Activated CD8-positive, alpha-beta memory T cell treated with anti-CD3 and anti-CD28 coated beads for 24 hours (primary cell): ENCODE measurements at places on chromosomes 16 and 17.

- peak; percentile 74 for DNase-seq
These were observed 58.0 kb downstream of the PITPNC1 start for GRCh38 chr17:67435122-67435521.

DNA sequence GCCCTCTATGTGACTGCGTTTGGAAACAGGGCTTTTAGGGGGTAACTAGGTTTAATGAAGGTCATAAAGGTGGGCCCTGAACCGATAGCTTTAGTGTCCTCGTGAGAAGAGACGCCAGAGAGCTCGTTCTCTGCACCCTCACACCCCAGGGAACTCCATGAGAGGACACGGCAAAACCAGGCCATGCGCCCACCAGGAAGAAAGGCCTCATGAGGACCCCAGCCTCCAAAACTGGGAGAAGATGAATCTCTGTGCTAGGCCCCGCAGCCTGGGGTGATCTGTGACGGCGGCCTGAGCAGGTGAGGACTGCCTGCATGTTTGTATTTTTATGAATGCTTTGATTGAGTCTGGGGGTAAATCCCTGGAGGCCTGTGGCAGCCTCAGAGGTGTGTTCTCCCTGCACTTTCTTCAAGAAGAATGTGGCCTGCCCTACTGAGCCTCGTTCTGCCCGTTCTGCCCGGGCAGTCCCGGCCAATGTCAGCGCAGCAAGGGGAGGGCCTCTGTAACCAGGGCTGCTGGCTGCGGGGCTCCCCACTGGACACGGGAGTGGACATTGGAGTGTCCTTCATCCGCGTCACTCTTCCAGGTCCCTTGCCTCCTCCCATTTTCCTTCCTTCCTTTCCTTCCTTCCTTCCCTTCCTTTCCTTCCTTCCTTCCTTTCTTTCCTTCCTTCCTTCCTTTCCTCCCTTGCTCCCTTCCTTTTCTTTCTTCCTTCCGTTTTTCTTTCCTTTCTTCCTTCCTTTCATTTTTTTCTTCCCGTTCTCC lies 6.8 kb upstream of the RNF213 start:
- DNase-seq = no peak

DNA sequence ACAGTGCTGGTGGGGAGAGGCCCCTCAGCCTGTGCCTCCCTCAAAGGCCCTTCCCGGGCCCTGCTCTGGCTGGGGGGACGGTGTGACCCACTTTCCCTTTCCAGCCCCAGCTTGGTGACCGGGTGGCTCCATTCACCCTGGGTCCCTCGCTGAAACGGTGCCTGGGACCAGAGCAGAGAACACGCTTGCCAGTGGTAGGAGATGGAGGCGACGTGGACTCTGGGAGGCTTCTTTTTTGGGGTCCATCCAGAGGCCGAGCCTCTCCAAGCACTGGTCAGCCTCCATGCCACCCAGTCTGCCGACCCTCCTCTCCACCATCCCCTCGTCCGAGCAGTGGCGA lies 7.7 kb downstream of the CENPX start:
- no peak for DNase-seq

GRCh38 chr16:71572497-71573116 lies 4.3 kb downstream of the TAT start:
- DNase-seq = no peak

DNA sequence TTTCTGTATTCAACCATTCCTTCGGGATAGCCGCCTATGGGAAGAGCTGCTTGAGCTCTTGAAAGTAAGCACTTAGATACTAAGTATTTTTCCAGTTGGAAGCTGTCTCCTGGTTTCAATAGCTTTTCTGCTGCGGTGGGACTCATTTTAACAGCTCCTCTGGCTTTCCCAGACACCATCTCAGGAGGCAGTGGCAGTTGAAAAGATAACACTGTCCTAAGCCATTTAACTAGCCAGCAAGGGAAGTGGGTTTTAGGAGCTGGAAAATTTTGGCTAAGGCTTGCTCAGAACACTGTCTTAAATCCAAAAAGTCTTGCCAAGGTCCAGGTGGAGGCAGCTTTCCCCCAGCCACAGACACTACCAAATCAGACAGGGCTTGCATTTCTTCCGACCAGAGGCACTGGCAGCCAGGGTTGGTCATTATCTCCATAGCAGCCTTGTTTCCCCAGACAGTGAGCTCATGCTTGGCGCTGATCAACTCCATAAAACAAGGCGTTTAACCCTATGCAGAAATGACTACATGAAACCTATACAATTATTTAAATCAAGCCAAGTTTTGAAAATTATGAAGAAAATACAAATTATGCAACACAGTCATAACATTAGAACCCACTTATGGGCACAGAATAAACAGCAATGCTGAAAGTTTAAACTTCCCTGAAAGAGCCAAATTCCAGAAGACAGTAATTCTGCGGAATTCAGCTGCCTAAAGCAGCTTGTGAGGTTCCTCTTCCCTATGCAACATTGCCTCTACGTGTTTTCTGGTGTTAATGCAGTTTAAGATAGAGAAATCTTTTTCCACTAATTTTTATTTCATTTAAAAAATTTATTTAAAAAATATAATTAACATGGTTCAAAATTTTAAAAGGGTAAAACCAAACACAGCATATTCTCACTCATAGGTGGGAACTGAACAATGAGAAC lies 25.0 kb downstream of the GABARAPL2 start:
- DNase-seq = no peak

DNA sequence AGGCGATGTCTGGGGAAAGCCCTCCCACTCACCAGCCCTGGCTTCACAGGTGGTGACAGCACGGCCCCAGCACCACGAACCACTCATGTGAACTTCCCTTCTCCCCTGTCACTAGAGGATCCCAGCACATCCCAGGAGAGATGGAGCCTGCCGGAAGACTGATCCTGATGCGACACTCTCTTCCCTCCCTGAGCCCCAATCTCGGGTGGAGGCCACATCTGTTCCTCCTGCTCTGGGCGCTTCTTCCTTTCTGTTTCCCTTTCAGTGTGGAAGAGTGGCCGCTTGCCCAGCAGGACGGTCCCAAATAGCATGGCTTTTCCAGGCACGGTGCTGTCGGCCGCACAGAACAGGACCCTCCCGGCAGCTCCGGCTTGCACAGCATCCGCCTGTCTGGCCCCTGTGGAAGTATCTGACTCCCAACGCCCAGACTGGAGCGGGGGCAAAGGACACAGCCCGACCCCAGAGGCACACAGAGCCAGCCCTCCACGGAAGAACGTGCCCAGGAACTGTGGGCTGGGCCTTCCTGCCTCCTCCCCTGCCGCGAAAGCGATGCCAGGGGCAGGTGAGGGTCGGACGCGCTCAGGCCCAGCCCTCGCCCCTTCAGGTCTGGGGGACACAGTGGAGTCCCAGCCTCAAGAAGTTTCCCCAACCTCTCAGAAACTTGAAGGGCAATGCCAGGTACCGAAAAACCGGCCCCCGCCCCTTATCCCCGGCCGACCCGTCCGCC lies 37.6 kb downstream of the CBFA2T3 start:
- no peak for DNase-seq

- peak; percentile 71 for DNase-seq
These were observed at the start of gene ST6GALNAC2 for GRCh38 chr17:76585649-76586593. Gene ST6GALNAC2, minus strand, starts transcription at chr17:76585860. Its CDS starts 52 bp downstream, at chr17:76585808.

DNA sequence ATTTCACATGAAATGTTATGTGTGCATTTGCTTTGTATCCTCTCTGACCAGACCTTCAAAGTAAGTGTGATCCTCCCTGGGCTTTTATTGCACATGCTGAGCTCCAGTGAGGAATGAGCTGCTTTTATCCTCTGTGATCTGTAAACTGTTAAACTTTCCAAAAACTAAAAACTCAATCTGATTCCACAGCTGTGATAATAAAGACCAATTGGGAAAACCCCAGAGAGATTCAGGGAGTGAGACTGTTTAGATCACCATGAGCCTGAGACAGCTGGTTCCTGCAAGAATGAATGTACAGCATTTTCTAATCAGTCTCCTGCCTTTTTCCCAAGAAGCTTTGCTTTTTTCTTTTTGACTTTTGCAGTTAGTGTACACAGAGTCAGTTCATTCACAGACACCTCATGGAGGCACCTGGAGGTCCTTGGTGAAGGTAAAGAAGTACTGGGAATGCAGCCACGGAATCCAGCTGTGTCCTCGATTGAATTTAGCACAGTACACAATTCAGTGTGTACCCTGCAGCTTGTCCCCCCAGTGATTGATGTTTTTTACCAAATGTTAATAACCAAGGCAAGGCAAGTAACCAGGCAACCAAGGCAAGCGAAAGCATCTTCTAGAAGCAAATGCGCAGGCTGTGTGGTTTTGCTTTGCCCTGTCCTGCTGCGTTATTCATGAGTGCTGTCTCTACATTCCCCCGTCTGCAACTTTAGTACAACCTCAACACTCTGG lies 182.6 kb downstream of the LGALS9B start:
- no peak for DNase-seq

DNA sequence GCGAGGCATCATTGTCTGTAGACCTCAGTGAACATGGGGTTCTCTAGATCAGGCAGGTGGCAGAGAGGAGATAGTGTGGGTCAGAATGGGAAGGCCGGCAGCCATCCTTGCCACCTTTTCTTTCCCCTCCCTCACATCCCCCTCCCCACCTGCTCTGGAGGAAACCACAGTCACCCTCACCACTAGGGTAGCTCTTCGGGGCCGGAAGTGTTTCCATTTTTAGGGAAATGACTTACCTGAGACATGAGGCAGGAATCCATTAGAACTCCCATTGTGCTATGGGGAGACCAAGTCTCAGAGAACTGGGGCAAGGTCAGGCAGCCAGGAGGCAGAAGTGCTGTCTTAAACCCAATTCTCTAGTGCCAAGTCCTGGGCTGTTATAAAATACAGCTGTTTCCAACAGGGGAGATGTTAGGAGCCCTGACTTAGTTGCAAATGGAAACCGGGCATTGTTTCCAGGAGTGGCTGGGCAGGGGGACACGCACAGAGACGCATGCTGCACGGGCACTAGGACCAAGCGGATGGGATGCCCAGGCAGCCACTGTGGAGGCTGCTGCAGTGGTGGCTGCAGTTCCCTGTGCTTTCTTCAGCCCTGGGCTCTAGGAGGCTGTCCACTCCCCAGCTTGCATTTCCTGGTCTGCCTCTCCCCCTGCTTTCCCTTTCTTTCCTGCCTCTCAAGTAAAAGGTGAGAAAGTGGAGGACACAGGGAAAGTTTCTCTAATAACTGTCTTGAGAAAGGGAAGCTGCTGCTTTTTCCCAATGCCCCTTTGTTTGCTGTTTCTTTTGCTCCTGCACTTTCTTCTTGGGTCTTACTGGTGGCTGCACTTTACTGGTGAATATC lies 2.8 kb downstream of the HAS3 start:
- no peak for DNase-seq

DNA sequence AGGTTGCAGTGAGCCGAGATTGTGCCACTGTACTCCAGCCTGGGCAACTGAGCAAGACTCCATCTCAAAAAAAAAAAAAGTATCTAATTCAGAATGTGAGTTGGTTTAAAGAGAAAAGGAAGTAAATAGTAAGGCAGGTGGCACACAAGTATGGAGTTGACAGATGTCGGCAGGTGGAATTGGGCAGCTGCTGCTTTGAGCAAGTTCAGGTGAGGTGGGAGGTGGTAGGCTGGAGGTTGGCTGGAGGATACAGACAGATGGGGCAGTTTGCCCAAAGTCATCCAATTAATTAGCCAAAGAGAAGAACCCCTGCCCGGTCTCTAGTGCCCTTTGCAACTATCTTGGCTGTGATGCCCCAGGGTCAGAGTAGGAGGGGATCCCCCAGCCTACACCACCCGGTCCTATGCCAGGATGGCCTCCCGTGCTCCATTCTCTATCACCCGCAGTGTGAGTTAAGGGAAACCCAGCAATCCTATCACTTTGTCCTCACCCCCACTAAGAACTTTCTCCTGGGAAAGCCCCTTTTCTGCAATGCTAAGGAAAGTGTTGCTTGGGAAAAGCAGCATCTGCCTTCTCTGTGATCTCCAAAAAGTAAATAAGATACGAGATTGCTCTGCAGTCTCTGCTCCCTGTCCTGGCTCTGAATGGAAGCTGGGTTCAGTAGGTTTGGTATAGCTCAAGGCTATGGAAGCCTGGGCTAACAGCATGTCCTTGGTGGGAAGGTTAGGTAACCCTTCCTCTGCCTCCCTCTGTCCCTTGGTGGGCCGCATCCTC lies 32.2 kb downstream of the SLC12A3 start:
- DNase-seq = no peak

DNA sequence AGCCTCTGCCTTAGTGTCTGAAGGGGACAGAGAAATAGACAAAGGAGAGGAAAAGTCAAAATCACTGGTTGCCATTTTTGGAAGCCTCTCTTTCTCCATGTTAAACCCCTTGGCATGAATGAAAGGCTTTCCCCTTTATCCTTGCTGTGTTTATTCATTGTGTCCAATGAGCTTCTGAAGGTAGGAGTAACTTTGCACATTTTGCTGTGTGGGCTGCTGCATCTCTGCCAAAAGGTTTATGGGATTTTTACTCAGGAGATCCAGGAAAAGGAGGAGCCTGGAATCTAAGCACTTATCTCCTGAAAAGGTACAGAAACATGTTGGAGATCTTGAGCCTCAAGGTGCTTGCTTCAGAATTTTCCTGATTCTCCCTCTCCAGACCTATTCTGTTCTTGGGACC lies 3.9 kb downstream of the CNTROB start:
- DNase-seq = no peak

- DNase-seq = no peak
These were observed 29.5 kb upstream of the RBFOX1 start for GRCh38 chr16:7303052-7303610.

DNA sequence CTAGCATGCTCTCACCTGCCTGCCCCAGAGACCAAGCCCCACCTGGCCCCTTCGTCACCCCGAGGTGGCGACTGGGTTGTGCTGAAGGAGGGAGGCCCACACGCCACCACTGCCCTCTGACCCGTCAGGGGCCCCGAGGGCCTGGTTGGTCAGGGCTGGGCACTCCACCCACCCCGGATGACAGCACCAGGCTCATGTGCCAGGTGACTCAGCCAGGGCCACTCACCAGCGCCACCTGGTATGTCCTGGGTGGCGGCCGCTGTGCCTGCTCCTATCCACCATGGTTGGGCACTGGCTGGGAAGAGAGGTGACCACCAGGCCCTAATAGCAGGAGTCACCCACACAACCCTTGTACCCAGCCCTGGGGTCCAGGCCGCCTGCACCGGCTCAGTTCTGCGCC lies 68.9 kb downstream of the JPH3 start:
- DNase-seq = no peak

DNA sequence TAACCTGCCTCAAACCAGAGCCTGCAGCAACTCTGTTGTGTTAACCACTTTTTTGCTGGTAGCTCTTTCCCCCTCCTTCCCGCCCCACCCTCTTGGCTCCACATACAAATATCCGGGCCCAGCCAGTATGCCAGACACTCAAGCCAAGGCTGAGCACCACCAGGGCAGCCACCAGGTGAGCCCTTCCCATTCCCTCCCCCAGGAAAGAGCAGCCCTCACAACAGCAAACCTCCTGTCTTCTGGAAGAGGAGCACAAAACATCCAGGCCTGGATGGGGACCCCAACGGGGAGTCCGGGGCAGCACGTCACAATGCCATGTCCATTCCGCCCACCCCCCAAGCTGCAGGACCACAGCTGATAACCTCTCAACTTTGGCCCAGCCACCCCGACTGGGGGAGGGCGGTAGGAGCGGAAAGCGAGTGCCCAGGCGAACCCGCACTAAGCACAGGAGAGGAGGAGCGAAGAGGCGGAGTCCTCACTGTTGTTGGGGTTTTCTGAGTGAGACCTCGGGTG lies 757 bp downstream of the ORMDL3 start:
- peak; percentile 81 for DNase-seq

DNA sequence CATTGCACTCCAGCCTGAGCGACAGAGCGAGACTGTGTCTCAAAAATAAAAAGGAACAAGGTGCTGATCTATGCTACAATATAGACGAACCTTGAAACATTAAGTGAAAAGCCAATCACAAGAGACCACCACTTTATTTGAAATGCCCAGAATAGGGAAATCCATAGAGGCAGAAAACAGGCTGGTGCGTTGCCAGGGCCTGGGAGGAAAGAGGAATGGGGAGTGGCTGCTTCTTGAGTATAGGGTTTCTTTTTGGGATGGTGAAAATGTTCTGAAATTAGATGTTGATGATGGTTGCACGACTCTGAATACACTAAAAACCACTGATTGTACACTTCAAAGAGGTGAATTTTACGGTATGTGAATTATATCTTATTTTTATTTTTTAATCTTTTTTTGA lies 20.3 kb upstream of the GLIS2 start:
- DNase-seq = no peak
